ENCODE measurements at places on chromosomes 1 and 21. TPM values are rescaled to one million over a fixed set of nuclear protein-coding genes. Genes with fewer than 3 reads are reported as not detected.

The TGFB2 gene
- not detected for total RNA-seq

The NCAM2 gene
- total RNA-seq, result 11.0 TPM

The MYCL gene
- total RNA-seq, result 6.6 TPM

The GBP2 gene
- total RNA-seq, result 74.2 TPM

The BRWD1 gene
- 66.5 TPM for total RNA-seq

- no peaks in the 10 kb centered on the region for H3K27me3 ChIP-seq
- no peaks in the 10 kb centered on the region for H3K36me3 ChIP-seq
- no peak overlapping the region for H3K27ac ChIP-seq
- H3K4me3 ChIP-seq, result no peak overlapping the region
Observed at GRCh38 chr1:73331726-73332125, 866.2 kb downstream of the LRRIQ3 start.

GRCh38 chr1:41356752-41357151, 4.5 kb upstream of the FOXO6 start:
- no peak for DNase-seq
- peaks cover 3% of the 10 kb centered on the region for H3K27me3 ChIP-seq
- H3K27ac ChIP-seq, result no peak overlapping the region

DNA sequence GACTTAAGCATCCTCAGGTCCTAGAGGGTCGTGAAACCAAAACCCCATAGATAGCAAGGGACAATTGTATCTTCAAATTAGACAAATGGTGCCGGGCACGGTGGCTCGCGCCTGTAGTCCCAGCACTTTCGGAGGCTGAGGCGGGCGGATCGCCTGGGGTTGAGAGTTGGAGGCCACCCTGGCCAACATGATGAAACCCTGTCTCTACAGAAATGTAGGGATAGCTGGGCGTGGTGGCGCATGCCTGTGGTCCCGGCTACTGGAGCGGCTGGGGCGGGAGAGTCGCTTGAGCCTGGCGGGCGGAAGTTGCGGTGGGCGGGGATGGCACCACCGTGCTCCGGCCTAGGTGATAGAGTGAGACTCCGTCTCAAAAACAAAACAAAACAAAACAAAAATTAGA, 780.6 kb downstream of the BRINP3 start:
- H3K4me1 ChIP-seq, result no peaks in the 10 kb centered on the region
- H3K4me3 ChIP-seq, result no peak overlapping the region
- H3K36me3 ChIP-seq, result no peaks in the 10 kb centered on the region
- H3K27ac ChIP-seq, result no peak overlapping the region
- H3K27me3 ChIP-seq, result no peaks in the 10 kb centered on the region
- no peak for DNase-seq
